ENCODE measurements at places on chromosomes 1 and 21. TPM values are rescaled to one million over a fixed set of nuclear protein-coding genes. Genes with fewer than 3 reads are reported as not detected.

DNA sequence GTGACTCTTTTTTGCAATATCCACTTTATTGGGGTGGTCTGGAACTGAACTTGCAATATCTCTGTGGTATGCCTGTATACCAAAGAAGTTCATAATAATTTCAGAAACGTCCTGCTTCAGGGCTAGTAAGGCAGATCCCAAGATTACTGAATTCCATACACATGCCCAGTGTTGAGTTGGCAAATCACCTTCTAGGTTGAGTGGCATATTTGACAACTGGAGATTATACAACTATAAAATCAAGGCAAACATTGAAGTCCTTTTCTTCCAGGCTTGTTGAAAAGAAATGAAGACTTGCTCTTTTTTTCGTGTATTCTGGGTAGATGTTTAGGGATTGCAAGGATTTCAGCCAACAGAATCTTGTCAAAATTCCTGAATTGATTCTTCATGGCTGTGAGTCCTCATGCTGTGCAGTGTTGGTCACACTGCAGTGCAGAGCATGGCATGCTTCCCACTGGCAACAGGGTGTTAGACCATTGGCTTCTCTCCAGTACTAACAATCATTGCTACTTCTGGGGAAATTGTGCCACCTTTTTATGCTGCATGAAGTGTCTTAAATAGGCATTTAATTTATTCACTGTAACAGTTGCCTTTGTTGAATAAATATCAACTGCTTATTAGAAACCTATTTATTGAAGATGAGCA is 367.1 kb upstream of the ADGRL4 start:
- no peak for DNase-seq

GRCh38 chr1:198955085-198955484 is 316.2 kb downstream of the PTPRC start:
- DNase-seq: no peak

DNA sequence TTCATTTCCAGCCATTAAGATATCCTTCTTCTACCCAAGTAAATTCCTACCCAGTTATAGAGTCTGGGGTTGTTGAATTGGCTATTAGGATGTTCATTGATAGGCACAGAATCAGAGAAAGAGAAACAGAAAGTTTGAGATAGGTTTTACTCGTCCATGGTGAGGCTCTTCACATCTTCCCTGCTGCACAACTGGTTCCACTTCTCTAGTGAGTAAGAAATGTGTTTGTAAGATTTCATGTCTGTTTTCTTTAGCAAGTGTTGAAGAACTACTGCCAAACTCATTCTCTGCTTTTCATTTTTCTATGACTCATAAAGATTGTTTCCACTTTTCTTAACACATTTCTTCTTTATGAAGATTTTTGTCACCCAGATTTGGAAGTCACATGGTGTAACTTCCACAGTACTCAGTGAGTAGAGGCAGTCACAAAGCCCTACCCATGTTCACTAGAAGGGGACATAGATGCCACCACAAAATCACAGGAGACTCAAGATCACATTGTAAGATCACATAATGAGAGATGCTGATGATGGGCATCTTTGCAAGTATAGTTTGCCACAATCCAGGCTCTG is 152.3 kb downstream of the SNX7 start:
- no peak for DNase-seq

- no peak for DNase-seq
Measured at GRCh38 chr1:199109160-199109559, 470.3 kb downstream of the PTPRC start.

- peak; percentile 58 for DNase-seq
Measured at GRCh38 chr1:38038861-38039260, 7.7 kb downstream of the POU3F1 start.

GRCh38 chr1:5253036-5253435 is 598.6 kb downstream of the AJAP1 start:
- DNase-seq: no peak

DNA sequence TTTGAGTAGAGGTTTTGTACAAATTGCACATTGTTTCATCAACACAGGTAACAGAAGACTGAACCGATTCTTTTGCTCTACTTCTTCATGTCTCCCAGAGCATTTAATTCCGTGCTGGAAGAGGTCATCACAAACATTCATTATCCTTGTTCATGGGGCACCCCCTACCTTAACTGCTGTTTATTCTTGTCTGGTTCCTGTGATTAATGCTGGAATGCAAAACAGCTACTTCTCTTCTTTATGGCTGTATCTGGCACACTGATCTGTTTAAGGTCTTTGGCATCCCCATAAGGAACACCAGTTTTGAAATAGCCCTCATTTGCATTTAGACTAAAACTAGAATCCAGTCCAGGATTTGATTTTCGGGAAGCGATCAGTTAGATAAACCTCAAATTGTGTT is 42.2 kb downstream of the NTNG1 start:
- no peak for DNase-seq

GRCh38 chr1:180310095-180310494 is 80.0 kb downstream of the LHX4 start:
- DNase-seq: no peak

GRCh38 chr1:243505986-243506689 is 250.3 kb downstream of the SDCCAG8 start:
- DNase-seq: peak; percentile 80

GRCh38 chr1:170734412-170735175 is 70.7 kb downstream of the PRRX1 start:
- no peak for DNase-seq

DNA sequence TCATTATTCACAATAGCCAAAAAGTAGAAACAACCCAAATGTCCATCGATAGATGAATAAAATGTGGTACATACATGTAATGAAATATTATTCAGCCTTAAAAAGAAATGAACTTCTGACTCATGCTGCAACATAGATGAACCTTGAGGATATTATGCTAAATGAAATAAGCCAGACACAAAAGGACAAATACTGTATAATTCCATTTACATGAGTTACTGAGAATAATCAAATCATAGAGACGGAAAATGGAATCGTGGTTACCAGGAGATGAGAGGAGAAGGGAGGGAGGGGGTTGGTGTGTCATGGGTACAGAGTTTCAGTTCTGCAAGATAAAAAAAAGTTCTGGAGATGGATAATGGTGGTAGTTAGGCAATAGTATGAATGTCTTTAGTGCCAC is 184.1 kb downstream of the PSMG1 start:
- DNase-seq: no peak

DNA sequence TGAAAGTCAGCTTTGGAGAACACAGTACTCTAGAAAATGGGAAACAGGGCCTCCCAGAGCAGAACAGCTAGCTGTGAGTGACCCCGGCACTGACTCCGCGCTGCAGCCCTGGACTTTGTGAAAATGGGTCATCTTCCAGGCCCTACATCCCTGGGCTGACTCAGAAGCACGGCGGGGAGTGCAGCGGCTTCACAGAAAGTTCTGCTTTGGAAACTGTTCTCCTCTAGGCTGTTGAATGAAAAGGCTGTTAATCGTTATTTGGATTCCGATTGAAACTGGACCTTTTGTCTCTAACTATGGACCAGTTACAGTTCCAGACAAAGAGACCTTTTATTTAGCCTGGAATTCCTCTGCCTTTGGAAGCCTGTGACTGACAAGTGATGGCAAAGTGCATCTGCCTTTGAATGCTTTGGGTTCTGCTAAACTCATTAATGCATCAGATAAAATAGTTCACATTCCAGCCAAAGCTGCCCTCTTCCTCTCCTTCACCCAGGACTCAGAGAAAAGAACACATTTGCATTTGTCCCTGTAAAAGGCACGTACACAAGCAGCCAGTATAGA is 144.9 kb upstream of the HOOK1 start:
- peak; percentile 26 for DNase-seq

DNA sequence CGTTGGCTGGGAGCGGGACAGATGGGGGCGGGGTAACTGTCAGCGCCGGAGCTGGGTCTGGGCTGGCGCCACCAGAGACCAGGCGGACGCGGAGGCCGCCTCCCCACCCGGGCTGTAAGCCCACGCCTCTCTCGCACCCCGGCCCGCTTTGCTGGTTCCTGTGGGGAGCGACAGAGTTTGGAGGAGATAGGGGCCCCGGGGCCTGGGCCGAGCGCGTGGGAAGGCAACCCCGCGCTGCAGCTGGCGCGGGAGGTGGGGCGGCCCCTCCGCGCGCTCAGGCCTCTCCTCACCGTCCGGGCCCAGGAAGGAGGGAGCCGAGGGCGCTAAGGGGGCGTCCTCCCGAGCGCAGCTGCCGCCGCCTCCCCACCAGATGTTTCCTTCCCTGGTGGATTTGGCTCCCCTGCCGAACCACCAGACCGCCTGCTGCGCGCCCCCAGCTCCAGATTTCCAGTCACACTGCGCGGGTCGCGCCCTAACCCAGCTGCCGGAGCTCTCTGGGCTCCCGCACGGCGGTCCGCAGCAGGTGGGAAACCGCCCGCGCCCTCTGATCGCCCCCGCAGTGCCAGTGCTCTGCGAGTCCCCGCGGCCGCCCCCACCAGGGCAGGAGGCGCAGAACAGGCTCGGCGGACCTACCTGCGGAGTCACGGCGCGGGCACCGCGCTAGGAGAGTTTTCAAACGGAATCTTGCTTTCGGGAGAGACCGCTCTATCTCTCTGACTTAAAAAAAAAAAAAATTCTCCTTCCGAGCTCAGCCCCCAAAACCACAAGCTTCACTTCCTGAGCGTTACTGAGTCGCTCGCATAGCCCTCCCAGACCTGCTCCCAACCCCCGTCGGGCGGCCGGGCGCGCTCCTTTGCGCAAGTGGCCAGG is 1.1 kb downstream of the GFI1 start:
- DNase-seq: peak; percentile 69

GRCh38 chr1:190906206-190906725 is 428.6 kb upstream of the BRINP3 start:
- peak; percentile 3 for DNase-seq

DNA sequence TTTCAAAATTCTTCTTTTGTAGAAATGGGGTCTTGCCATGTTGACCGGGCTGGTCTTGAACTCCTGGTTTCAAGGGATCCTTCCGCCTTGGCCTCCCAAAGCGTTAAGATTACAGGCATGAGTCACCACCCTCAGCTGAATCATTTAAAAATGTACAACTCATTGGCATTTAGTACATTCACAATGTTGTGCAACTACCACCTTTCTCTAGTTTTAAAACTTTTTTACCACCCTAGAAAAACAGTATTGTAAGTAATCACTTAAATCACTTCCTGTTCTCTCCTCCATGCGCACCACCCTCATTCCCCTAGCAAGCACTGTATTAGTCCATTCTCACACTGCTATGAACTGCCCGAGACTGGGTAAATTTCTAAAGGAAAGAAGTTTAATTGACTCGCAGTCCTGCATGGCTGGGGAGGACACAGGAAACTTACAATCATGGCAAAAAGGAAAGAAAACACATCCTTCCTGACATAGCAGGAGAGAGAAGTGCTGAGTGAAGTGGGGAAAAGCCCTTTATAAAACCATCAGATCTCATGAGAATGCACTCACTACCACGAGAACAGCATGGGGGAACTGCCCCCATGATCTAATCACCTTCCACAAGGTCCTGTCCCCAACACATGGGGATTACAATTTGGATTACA is 14.4 kb upstream of the THEM5 start:
- no peak for DNase-seq

LBR gene
- polyA plus RNA-seq: 13.1 TPM

FCRL3 gene
- not detected for polyA plus RNA-seq

PRDX6 gene
- 563 TPM for polyA plus RNA-seq

SPRR2G gene
- polyA plus RNA-seq: not detected

PIGM gene
- polyA plus RNA-seq: 3.3 TPM

UBXN10 gene
- 2.3 TPM for polyA plus RNA-seq

GPR25 gene
- polyA plus RNA-seq: not detected

CR1 gene
- polyA plus RNA-seq: 2.6 TPM

HIVEP3 gene
- 3.5 TPM for polyA plus RNA-seq

LY9 gene
- polyA plus RNA-seq: 0.41 TPM

RSPO1 gene
- polyA plus RNA-seq: 0.26 TPM

GJA4 gene
- polyA plus RNA-seq: 31.9 TPM

DARS2 gene
- polyA plus RNA-seq: 14.2 TPM
